H7 (cell line): ENCODE measurements at places on chromosomes 12 and 14.

DNA sequence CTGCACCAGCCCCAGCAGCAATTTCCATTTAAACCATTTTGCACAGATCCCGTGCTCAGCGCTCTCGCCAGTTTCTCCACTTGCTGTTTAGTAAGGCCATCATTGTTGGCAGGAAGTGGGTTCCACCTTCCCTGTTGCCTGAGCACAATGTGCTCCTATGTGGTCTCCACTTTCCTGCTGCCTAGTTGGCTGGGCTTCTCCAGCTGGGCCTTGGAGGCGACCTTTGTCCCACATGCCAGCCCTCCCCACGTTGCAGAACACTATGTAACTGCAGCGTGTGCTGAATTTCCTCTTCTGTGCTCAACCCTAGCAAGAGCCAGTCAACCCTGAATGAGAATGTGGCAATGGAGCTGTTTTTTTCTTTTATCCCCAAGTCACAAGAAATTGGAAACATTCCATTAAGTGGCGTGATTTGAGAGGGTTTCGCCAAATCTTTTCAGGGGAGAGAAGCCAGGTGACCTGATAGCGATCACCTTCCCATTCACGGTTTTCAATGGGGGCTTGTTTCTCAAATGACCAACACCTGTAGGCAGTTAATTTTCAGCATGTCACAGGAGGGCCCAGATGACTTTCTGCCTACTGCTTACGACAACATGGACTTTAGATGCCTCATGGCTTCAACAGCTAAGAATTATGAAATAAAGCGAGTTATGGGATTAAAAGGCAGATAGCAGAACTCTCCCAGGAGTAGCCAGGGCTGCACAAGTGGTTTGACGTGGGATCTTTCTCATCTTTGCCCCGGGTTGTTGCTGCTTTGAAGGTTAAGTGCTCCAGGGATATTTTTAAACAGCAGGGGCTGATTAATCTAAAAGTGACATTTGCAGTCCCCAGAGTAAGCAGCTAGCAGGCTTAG, at the start of gene ACACB:
TSS of gene ACACB (plus strand) at position 830 of the 853 bp plus-strand sequence. CDS start 22,819 bp downstream, outside the sequence.
- DNase-seq, result no peak

DNA sequence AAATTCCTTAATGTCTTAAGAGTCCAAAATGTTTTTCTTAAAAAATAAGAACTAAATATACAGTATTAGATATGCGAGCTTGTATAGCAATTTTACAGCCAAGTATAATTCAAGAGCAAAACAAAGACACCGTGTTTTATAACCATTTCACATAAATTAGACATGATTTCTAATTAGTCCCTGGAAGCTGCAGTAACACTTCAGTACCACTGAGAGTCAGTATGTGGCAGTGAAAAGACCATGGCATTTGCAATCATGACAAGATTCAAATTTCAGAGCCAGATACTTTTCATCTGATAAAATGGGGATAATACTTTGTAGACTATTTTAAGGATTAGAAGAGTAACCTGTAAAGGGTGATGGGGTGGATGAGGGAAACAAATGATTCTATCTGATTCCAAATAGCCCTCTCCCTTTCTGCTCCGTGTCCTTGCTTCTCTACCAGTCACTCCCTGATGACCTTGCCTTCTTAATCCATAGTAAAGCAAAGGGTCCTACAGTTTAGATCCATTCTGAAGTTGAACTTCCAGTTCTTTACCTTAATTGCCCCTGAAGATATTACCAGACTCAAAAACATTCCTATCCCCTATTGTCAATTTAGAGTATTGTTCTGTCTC, 145.4 kb upstream of the ABCD2 start:
- DNase-seq, result peak; percentile 16

DNA sequence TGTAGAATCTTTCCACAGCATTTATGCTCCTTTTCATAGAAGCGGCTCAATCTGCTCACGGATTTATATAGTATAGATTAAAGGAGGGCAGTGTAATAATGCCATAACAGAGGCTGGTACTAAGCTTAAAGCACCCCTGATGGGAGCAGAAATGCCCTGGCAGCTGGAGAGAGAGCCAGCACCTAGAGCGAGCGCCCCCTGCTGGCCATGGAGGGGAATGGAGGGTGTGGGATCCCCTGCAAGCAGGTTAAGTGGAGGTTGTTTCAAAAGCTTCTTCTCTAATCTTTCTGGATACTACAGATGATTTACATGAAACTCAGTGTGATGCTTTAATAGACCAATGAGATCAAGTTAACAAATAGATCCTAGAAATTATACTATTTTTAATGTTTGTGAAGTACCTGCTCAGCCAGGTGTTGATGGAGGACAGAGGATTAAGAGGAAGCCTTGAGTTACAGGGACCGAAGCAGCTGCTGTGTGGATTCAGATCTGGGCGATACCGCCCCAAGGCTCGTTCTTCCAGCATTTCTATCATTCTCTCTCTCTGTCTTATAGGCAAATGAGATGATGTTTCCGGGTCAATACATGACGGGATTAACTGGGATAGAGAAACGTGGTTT, 1519.3 kb upstream of the TMEM132C start:
- peak; percentile 66 for DNase-seq

- DNase-seq, result no peak
Observed at GRCh38 chr12:52391618-52392002, 6.2 kb upstream of the KRT84 start.

- peak; percentile 91 for DNase-seq
Observed at GRCh38 chr14:64801800-64802199, 77.9 kb downstream of the SPTB start.

- peak; percentile 76 for DNase-seq
Observed at GRCh38 chr12:126726481-126727217, 1540.3 kb upstream of the TMEM132C start.

DNA sequence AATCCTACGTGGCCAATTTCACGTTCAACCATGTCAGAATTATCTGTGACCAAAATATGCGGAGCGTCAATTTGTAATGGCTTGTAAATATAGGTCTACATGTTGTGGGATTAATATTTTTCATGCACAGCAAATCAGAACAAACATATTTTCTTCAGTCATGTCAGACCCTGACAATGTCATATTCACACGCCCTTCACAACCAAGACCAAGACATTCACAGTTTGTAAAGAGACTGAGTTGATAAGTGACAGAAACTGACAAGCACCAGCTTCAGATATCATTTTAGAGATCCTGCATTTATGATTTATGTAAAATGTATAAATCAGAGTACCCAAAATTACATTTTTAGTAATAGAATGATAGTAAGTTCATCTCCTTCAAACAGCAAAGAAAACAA, 57.3 kb upstream of the NOVA1 start:
- no peak for DNase-seq

DNA sequence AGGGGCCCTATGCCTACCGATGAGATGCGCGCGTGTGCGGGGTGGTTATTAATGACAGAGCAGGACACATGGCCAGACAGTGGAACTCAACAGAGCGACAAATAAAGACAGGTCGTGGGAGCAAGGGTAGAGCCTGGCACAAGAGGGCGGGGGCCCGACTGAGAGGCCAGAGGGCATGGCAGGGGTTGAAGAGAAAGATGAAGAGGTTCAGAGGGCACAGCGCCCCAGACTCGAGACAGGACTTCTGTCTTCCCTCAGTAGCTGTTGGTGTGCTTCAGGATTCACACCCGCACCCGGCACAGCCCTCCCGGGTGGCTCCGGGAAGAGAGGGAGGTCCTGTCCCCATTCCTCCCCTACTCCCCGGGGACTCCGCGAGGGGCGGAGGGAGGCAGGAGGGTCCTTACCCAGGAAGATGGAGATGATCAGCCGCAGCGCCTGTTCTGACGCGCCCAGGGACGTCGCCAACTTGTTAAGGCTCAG, 366 bp downstream of the LPCAT3 start:
- no peak for DNase-seq

DNA sequence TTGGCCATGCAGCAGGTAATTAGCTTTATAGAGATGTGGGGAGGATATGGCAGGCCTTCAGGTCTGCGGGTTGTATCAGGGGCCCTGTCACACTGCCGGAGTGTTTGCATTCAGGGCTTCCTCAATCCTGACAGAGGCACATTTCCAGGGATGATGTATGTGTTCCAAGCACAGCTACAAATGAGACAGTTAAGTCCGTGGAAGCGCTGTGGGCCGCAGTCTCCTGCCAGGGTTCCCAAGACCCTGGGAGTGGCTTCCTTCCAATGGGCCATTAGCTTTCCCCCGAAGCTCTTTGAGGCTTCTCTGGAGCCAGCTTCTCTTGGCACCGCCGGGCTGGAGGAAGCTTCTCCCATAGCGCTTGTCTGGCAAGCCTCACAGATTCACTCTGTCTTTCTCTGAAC, 1524.7 kb upstream of the TMEM132C start:
- DNase-seq, result no peak

GRCh38 chr12:50637870-50638481, 125.9 kb upstream of the ATF1 start:
- DNase-seq, result peak; percentile 33

- peak; percentile 93 for DNase-seq
Observed at GRCh38 chr12:3073438-3074250, 3.5 kb upstream of the TSPAN9 start.

- no peak for DNase-seq
Observed at GRCh38 chr12:2580821-2581220, 213.9 kb upstream of the FKBP4 start.

GRCh38 chr14:40221428-40221827, 789.2 kb upstream of the FBXO33 start:
- no peak for DNase-seq

DNA sequence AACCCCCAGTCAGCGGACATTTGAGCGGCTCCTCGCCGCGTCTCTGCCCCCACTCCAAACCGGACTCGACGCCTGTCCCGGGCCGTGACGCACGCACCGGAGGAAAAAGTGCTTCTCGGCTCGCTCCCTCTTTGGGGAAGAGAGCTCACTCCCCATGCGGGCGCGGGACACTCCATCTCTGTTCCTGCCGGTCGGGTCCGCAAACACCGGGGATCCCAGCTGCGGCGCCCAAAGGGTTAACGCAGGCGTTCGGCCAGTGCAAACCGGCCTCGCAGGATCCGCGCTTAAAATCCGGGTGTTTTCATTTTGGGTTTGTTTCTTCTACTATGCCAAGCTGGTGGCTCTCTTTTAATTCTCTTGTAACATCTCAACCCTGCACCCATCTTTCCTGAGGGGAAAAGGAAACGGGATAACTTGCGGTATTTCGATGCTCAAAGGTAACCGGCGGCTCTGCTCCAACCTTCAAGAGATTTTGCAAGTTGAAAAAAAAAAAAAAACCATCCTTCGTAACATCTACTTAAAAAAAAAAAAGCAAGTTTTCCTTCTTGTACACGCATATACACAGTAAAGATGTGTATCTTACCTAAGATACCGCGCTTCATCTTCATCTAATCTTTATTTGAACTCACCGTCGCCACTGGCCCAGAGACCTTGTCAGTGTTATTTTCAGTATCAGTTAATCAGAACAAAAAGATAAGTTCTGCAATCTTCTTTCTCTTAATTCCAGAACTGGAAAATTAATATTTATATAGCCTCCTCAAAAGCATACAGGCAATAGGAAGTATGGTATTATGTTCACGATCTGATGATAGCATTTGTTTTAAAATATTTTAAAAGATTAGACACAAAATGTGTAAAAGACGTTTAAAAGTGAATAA, 1.6 kb upstream of the ATP2B1 start:
- no peak for DNase-seq

DNA sequence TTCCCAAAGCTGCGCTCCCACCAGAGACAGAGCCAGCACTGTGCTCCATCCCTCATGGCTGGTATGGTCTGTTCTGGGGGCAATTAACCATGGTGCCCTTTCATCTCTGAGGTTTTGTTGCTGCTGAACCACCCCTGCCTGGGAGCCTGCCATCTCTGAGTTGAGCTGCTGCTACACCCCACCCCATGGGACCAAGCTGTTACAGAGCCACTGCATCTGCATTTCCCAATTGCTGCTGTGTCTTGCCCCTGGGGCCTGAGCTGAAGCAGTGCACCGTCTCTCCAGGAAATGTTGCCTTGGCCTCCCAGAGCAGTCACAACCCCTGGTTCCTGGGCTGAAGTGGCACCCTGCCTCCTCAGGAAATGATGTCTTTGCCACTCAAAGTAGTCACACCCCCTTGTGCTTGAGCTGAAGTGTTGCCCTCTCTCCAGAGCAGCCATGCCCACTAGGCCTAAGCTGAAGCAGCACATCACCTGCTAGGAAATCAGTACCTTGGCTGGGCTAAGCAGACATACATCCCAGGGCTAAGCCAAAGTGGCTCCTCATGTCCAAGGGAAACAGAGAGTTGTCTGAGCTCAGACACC, 140.3 kb downstream of the RERGL start:
- DNase-seq, result no peak

DNA sequence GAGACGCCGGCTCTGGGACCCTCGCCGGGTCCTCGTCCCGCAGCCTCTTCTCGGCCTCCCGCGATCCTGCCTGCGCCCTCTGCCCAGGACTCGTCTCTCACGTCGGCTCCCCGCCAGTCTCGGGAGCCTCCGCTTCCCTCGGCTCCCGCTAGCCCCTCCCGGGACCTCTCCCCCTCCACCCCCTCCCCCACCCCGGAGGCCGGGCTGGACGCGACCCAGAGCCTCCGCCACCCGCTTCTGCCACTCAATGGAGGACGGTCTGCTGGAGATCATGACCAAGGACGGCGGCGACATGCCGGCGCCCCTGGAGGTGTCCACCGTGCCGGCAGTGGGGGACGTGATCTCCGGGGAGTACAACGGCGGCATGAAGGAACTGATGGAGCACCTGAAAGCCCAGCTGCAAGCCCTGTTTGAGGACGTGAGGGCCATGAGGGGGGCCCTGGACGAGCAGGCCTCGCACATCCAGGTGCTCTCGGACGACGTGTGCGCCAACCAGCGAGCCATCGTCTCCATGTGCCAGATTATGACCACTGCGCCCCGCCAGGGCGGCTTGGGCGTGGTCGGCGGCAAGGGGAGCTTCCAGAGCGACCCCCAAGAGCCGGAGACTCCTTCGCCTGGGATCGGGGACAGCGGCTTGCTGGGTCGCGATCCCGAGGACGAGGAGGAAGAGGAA, 568 bp downstream of the CCDC184 start:
- peak; percentile 78 for DNase-seq

DNA sequence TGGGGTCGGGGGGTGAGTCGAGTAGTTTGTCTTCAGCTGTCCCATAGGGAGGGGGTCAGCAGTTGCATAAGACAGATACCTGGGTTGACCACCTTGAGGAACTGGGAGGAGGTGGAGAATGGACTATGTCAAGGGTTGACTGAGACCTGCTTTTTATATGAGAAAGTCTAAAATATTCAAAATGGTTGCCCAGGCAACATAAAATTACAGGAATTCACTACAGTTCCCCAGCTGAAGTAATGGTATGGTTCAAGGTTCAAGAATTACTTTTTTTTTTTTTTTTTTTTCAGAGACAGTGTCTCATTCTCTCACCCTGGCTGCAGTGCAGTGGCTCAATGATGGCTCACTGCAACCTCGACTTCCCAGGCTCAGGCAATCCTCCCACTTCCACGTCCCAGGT, 5.1 kb upstream of the TCHP start:
- DNase-seq, result no peak

GRCh38 chr14:85413836-85414526, 116.0 kb upstream of the FLRT2 start:
- no peak for DNase-seq
